ENCODE measurements at places on chromosomes 12 and 14.

GRCh38 chr12:19833775-19834501 lies 394.6 kb downstream of the AEBP2 start:
- DNase-seq, result no peak

DNA sequence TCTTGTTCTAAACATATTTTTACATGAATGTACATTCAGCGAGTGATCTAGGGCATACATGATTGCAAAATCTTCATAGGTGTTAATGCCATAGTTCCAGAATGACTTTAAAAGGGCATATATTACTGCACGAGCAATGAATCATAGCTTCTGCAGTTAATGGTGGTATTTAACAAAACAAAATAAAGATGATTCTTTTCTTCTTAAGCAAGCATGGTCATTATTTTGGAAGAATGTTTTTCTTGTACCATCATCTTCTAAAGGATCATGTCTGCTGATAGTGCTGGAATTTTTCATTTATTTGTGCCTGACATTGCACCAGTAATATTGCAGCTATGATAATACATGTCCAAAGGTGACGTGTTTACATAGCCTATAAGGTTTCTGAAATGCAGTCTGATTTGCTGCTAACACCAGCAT lies 388.6 kb downstream of the CCDC91 start:
- no peak for DNase-seq

DNA sequence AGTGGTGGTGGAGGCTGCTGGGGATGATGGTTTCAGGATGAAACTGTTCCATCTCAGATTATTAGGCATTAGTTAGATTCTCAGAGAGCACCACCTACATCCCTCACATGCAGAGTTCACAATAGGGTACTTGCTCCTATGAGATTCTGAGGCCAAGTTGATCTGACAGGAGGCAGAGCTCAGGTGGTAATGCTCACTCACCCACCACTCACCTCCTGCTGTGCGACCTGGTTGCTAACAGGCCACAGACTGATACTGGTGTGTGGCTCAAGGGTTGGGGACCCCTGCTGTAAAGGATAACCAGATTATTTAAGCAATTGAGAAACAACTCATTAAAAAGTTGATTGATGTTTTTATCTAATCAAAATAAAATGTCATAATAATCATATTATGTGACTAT lies 248.5 kb downstream of the RERGL start:
- DNase-seq, result no peak

DNA sequence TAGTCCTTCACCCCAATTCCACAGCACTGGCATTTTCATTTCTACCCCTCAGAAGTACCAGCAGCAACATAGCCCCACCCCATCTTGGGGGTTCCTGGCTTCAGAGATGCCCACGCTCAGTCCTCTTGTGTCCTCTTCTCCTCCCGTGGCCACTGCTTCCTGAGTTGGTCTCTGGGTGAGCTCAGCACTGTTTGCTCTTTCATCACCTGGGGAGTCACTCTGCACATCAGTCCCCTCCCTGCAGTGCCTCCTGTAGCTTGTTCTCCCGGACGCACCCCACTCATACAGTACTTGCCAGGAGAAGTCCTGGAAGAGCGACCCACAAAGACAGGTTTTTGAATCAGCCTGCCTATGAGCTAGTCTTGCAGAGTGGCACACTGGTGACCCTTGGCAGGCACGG lies 63.8 kb downstream of the GSC start:
- no peak for DNase-seq

DNA sequence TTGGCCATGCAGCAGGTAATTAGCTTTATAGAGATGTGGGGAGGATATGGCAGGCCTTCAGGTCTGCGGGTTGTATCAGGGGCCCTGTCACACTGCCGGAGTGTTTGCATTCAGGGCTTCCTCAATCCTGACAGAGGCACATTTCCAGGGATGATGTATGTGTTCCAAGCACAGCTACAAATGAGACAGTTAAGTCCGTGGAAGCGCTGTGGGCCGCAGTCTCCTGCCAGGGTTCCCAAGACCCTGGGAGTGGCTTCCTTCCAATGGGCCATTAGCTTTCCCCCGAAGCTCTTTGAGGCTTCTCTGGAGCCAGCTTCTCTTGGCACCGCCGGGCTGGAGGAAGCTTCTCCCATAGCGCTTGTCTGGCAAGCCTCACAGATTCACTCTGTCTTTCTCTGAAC lies 1524.7 kb upstream of the TMEM132C start:
- no peak for DNase-seq

GRCh38 chr12:124854637-124855184 lies 9.0 kb downstream of the SCARB1 start:
- no peak for DNase-seq

DNA sequence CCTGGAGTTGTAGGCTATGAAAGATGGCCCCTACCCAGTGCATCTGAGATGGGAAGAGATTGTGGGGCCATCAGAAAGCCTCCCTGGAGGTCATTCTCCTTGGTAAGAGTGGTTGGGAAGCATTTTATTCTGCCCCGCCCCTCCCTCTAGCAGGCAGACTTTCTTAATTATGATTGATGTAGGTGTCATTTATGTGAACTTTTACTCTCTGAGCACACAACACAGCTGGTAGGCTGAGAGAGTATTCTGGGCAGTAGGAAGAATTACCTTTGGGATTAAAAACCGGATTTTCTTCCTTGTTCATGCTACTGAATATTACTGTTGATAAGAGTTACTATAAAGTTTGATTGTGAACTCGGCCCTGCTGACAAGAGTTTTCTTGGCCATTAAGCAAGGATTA lies 266.8 kb downstream of the TTC6 start:
- DNase-seq, result no peak

DNA sequence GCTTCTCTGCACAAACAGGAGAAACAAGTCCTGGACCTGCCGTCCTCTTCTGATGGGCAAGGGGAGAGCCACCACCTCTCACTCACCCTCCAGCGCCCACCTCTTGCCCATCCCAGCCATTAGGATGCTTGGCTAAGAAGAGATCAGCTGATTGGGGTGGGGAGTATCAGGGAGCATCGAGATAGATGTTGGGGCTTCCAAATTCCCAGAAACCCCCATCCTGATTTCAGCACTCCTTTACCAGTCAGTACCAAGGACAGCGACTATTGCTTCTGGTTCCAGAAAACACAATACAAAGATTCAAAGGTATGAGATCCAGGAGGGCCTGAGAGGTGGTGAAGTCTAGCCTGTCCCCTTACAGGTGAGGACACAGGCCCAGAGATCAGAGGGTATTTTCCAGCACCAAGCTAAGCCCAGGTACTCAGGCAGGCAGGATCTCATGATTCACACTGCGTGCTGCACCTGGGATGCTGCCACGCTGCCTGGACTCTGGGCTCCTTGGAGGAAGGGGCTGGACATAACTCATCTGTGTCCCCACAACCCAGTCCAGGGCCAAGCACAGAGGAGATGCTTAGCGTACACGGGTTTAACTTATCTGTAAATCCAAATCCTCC lies 76.6 kb downstream of the TUNAR start:
- DNase-seq, result no peak

DNA sequence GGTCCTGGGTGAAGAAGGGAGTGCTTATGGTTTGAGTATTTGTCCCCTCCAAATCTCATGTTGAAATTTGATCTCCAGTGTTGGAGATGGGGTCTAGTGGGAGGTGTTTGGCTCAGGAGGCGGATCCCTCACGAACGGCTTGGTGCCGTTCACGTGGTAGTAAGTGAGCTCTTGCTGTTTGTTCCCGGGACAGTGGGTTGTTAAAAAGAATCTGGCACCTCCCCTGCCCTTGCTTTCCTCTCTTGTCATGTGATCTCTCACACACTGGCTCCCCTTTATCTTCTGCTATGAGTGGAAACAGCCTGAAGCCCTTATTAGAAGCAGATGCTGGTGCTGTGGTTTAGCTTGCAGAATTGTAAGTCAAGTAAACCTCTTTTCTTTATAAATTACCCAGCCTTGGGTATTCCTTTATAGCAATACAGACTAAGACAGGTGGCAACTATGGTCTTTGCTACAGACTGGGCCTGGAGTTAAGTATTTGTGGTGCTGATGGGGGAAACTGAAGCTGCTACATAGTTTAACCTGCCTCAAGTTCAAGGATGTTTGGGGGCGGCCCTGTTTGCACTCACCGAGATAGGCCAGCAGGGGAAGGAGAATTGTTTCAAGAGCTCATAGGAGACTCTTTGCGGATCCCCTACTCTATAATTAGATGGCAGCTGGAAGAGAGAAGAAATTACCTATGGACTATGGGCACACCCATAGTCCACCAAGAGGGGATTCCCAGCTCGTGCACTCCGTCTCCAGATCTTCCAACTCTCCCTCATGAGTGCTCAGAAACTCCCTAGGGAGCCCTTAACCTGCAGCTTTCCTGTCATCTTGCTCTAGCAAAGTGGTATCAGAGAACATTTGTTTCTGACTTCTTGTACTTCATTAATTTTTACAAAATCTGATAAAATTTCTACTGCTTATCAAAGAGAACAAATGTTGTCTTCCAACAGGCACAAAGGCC lies 164.6 kb downstream of the SLC15A5 start:
- DNase-seq, result peak; percentile 40

DNA sequence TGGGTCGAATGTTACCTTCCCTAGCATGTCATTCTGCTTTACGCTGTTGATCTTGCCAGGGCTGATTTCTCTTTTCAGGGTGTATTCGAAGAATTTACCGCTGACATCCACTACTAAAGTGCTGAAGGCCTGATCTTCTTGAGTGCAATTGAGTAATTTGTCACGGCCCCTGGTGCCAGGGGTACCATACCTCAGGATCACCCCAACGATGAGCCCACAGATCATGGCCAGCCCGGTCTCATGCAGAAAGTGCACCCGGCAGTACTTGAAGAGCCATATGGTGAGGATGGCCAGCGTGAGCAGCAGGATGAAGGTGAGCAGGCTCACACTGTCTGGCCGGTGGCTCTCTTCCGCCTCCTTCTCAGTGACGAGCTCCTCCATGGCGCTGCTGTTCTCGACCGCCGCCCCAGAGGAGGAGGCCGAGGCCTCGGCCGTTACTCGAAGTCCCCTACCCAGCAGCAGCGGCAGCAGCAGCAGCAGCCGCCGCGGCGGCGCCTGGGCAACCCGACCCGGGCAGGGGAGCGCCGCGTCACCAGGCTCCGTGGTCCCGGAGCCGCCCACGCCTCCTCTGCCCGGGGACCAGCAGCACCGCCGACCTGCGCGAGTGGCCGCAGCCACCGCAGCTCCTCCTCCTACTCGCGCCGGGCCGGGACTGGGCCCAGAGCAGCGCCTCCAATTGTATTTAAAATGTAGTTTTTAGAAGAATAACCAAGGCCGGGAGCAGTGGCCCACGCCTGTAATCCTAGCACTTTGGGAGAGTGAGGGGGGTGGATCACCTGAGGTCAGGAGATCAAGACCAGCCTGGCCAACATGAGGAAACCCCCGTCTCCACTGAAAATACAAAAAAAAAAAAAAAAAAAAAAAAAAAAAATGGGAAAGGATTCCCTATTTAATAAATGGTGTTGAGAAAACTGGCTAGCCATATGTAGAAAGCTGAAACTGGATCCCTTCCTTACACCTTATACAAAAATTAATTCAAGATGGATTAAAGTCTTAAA lies 58.5 kb upstream of the TMPO start:
- no peak for DNase-seq

GRCh38 chr14:68168460-68169109 lies 349.0 kb downstream of the RAD51B start:
- DNase-seq, result no peak

DNA sequence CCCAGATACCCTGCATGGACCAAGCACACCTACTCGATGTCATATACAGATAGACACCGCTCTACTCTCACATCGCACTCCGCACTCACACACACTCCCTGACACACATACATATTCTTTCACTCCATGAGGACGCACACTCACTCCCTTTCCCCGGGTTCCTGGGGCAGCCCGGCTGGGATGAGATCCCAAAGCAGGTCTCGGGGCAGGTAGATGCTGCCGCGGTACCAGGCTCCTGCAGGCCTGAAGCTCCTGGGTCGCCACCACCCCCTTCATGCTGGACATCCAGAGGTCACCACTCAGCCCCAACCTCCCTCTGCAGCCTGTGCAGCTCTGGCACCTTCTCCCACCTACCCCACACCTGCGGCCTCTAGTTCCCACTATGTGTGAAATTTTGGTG lies 2.3 kb downstream of the C1QL4 start:
- no peak for DNase-seq

DNA sequence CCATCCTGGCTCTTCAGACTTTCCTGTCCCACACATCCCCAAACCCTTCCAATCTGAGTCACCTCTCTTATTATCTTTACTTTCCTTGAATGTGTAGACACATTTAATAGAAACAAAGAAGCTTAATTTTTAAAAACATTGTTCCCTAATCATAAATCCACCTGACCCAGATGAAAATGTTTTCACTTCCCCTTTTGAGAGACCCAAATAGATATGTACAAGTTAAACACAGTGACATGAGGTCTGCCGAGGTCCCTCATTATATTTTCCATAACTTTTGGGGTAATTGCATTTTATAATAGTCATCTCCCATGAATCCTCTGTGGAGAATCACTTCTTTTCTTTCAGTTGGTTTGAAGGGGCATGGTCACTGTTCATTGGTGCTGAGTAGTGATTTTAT lies 191.1 kb downstream of the GRIN2B start:
- DNase-seq, result no peak

GRCh38 chr12:106239951-106240335 lies 7.9 kb downstream of the CKAP4 start:
- DNase-seq, result no peak

GRCh38 chr12:115918763-115919162 lies 358.7 kb downstream of the MED13L start:
- DNase-seq, result no peak

DNA sequence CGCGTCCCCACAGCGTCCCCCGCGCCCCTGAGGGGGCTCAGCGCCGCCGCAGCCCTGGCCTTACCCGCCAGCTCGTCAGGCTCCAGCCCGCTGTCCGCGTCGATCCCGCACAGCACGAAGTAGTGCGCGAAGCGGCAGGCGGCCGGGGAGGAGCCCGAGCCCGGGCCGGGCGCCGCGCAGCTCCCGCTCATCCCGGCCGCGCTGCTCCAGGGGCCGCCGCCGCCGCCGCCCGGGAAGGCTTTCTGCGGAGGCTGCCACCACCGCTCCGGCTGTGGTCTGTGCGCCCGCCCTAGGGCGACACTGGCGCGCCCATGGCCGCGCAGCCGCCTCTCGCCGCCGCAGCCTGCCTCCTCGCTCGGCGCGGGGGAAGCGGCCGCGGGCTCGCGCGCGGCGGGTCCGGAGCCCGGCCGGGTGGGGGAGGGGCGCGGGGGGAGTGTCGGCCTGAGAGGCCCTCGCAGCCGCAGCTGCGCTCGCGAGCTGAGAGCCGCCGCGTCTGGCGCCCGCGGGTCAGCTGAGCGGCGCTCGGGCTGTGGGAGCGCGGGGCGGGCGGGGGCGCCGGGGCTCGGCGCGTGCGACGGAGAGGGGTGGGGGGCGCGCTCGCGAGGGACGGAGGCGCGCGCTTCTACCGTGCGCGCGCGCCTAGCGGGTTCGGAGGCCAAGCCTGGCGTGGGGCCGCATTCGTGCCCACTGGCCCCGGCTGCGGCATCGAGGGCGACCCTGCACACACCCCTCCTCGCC lies at the start of gene DENND5B:
Gene DENND5B (minus strand): TSS at position 495 of the 738 bp plus-strand sequence. CDS start 304 bp downstream, at position 191.
- peak; percentile 68 for DNase-seq

GRCh38 chr12:9869307-9870161 lies at the start of gene CLEC2B:
TSS of gene CLEC2B (minus strand) at chr12:9869354.
- no peak for DNase-seq
